Renal pelvis (tissue), 12 donors: ENCODE measurements at places on chromosomes 12 and 14. TPM values are rescaled to one million over a fixed set of nuclear protein-coding genes. Genes with fewer than 3 reads are reported as not detected.

DNA sequence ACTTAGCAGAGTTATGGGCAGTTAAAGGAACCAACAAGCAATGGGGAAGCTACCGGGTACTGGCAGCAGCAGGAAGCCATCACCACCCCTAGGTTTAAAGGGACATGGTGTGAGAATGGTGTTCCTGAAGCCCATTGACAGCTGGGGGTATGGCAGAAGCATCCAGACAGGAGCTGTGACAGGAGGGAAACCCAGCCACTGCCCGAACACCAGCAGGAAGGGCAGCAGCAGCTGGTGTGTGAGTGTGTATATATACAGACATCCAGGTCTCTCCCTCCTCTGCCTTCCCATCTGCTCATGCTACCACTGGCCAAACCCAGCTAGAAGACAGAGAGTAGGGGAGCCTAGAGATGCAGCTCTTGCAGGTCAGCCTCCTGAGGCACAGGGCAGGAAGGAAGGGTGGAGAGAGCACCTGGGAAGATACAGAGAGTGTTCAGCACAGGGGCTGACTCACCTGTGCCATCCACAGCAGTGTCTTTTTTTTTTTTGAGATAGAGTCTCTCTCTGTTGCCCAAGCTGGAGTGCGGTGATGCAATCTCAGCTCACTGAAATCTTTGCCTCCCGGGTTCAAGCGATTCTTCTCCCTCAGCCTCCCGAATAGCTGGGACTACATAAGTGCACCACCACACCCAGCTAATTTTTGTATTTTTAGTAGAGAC is 9.2 kb upstream of the ADCK1 start:
- no peak for DNase-seq

- no peak for DNase-seq
Observed at GRCh38 chr12:57224973-57225679, 4.4 kb upstream of the SHMT2 start.

- no peak for DNase-seq
Observed at GRCh38 chr12:94149781-94150239, 1.4 kb downstream of the PLXNC1 start.

ANKS1B gene
- 5.4 TPM for polyA plus RNA-seq

DNA sequence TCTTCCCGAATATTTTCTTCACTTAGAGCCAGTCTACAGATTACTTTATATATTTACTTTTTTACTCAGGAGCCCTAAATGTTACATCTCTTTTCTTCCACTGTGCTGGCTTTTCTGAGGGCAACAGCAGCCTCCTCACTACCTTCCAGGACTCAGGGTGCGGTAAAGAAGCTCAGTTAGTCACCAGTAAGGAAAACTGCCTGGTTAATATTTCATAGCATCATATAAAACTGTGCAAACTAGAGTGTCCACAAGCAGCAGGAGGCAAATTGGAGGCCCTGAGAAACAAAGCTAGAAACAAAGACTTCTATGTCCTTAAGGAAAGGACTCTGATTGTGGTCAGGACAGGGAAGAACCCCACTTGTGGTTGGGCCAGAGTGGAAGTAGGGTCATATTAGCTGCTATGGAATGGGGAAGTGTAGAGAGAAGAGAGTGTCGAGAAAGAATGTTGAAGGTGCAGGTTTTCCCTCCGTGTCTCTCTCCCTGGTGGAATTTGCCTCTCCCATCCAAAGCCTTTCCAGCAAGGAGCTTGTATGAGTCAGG is 220.1 kb downstream of the SLC15A4 start:
- no peak for DNase-seq

GRCh38 chr14:25010471-25010870 is 39.5 kb downstream of the STXBP6 start:
- no peak for DNase-seq

DNA sequence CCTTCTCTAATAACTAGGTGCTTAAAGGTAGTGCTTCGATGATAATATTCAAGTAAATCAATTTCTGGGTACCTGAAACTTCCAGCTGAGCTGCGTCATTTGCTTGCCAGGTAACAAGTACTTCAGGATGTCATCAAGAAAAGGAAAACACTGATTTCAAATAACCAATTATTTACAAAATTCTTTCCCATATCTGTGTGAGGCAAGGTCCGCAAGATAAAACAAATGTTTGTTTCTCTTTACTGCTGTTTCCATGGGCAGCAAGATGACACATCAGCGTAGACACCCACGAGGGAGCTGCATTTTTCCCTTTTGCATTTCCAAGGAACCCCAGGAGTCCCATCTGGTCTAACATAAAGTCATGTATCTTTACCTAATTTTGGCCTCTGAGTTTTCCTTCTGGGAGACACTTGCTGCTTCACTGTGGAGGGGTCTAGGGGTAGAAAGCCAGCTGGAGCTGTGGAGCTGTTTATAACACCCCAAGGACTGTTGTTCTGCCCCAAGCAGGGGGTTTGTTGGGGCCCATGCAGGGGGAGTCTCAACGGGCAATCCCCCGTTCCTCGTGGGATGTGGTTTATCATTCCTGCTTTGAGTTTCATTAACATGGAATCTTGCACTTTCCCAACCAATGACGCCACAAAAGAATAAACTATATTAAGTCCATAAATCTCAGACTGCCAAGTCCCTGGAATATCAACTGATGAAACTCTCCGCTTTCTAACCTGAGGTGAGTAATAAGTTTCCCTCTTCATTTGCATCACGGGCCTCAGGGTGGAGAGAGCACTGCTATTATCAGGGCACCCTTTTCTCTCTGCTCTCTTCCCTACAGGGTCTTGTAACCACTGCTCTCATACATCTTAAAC is 112.8 kb upstream of the PELI2 start:
- DNase-seq = no peak

DNA sequence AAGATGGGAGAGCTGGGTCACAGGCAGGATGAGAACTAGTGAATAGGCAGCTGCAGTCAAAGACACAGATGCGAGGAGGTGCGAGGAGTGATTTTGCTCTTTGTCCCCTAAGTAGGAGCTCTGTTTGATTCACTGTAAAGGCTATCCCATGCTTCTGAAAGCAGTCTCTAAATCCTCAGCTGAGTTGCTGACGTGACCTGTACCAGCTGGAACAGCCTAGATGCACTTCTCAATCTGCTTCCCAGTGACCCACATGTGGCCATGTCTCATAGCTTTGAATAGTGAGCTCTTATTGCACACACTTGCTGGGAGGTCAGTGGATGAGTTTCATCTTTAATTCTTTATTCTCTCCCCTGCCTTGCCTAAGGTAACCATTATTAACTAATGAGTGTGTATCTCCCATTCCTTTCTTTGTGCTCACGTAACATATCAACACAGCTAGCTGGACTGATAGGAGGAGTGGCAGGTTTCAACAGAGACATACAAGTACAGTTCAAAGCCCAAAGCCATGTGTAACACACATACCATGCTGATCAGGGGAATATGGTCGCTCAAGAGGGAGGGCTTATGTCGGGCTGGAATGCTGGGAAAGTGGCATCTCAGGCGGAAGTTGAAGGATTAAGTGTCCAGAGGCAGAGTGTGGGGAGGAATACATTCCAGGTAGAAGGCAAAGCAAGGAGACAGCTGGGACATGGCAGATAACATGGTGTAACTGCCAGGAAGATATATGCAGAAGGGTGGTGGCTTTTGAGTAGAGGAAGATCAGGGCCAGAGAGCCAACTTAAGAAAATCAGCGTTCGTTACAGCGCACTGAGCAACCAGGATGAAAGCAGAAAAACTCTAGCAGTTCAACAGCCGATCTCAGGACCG is 15.4 kb upstream of the YY1 start:
- no peak for DNase-seq

DNA sequence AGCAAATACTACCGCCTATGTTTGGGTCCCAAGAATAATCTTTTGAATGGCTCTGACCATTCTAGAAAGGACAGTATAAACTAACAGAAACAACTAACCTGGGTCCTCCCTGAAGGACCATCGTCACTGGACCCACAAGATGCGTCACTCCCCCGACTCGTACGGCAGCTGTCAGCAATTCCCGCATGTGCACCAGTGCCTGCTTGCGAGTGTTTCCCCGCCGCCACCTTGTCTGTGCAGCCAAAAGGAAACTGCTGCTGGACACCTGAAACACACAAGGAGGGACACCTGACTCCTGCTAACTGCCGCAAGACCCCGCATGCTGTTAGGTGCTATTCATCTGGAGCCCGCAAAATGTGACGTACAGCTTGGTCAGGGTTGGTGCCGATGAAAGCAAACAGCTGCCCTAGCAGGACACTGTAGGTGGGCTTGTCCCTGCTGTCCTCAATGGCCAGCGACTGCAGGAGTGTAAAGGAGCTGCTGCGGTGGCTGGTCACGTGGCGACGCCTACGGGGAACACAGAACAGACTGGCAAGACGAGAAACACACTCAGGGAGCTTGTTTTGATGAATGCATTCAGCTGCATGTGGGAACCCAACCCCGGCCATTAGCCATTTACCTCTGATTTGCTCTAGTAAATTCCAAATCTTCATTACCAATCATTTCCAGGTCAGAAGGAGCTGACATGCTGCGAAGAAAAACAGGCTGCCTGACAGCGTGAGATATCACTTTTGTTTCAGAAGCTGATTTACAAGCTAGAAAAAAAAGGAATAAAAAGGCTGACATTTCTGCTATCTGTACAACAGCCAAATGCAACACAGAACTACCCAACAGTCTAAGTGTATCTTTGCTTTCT is 118.1 kb downstream of the TRAFD1 start:
- DNase-seq = peak; percentile 40

- no peak for DNase-seq
Observed at GRCh38 chr14:63180011-63180410, 24.2 kb upstream of the RHOJ start.

- DNase-seq = no peak
Observed at GRCh38 chr12:129641926-129642325, 261.9 kb downstream of the TMEM132D start.

KLRG1 gene
- polyA plus RNA-seq = 1.8 TPM

ARMH4 gene
- 74.2 TPM for polyA plus RNA-seq

DNA sequence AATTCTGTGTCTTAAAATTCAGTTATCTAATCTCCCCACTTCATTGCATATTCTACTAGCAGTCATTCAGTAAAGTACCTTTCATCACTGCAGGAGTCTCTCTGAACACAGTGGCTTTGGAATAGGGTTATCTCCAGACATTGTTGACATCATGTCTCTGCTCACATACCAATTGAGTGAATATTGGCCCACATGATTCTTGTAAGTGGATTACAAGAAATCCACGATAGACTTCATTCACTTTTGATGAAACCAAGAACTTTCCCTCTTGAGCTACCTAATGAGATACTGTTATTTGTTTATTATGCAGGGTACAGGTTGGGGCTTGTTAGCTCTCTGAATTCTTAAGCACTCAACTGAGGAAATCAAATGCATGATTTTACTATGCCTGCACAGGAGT is 284.9 kb downstream of the RAD51B start:
- DNase-seq = no peak

- no peak for DNase-seq
Observed at GRCh38 chr12:100857418-100857817, 62.8 kb downstream of the ANO4 start.

CHPT1 gene
- 42.8 TPM for polyA plus RNA-seq

DNA sequence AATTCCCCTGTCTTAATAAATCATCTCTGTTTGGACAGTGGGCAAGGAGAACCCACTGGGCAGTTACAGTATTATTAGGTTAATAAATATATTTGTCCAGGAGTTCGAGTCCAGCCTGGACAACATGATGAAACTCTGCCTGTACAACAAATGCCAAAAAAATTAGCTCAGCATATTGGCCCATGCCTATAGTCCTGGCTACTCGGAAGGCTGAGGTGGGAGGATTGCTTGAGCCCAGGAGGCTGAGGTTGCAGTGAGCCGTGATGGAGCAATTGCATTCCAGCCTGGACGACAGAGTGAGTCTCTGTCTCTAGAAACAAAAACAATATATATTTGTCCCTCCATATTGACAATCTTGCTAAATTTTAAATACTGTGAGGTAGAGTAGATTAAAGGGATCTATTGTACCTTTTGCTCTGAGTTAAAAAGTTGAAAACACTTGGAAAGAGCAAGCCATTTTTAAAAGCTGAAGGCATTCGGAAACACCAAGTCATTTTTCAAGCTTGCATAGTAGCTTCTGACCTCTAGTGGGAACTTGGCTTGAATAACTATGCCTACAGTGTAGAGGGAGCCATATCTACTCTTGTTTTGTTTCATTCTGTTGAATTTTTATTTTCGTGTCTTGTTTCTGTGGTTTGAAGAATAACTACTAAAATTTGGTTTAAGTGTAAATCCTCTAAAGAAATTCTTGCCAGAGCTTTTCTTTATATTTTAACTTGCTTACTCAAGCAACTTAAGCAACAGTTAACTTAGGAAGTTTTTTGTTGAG is 14.6 kb upstream of the EEA1 start:
- DNase-seq = no peak

- DNase-seq = no peak
Observed at GRCh38 chr12:123223241-123223668, 9.7 kb downstream of the MPHOSPH9 start.

TBPL2 gene
- not detected for polyA plus RNA-seq

- no peak for DNase-seq
Observed at GRCh38 chr14:85301506-85301905, 228.4 kb upstream of the FLRT2 start.

- DNase-seq = no peak
Observed at GRCh38 chr12:94190623-94191022, 42.2 kb downstream of the PLXNC1 start.

PSMB5 gene
- polyA plus RNA-seq = 207 TPM

GRCh38 chr12:115070313-115070712 is 386.3 kb upstream of the TBX3 start:
- DNase-seq = no peak

GRCh38 chr12:108563136-108563803 is 874 bp downstream of the ISCU start:
- peak; percentile 85 for DNase-seq

HOXC11 gene
- polyA plus RNA-seq = 2.3 TPM

CAPZA3 gene
- polyA plus RNA-seq = 0.69 TPM

DNA sequence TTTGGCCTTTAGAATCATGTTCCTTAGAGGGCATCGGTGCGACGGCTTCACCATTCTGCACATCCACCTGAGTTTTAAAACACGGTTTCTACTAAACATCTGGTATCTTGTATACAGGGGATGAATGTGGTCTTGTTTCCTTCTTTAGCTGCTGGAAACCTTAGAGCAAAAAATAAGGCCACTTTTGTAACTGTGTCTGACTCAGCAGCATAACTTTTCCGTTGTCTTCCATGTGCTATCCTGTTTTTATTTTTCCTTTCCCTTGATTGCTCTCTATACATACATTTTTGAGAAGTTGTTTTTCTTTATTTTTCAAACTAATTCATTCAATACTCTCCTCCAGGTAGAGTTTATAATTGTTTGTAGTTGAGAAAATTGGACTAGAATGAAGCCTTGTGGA is 108.8 kb upstream of the PCED1B start:
- no peak for DNase-seq

DNA sequence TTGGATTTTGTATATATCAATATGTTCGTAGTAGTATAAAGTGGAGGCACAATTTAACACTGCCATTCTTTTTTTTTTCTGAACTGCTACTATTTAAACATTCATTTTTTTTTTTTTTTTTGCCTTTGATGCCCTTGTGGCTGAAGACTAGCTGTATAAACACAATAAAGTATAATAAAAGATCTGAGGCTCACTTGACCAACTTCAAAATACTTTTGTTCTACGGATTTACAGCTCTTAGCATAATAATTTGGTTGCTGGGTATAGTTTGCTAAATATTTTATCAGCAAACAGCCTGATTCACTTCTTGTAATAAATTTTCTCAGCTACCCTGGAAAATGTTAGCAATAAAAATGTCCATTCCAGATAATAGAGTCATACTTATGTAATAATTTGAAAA is 128.3 kb downstream of the KCNC2 start:
- no peak for DNase-seq

GRCh38 chr14:100522616-100523099 is 64.6 kb downstream of the BEGAIN start:
- no peak for DNase-seq

- no peak for DNase-seq
Observed at GRCh38 chr12:119669744-119670472, 2.0 kb downstream of the PRKAB1 start.

SCN8A gene
- 2.6 TPM for polyA plus RNA-seq

- no peak for DNase-seq
Observed at GRCh38 chr14:54698501-54698900, 131.6 kb downstream of the SAMD4A start.
